ENCODE measurements at places on chromosomes 3 and 15.

DNA sequence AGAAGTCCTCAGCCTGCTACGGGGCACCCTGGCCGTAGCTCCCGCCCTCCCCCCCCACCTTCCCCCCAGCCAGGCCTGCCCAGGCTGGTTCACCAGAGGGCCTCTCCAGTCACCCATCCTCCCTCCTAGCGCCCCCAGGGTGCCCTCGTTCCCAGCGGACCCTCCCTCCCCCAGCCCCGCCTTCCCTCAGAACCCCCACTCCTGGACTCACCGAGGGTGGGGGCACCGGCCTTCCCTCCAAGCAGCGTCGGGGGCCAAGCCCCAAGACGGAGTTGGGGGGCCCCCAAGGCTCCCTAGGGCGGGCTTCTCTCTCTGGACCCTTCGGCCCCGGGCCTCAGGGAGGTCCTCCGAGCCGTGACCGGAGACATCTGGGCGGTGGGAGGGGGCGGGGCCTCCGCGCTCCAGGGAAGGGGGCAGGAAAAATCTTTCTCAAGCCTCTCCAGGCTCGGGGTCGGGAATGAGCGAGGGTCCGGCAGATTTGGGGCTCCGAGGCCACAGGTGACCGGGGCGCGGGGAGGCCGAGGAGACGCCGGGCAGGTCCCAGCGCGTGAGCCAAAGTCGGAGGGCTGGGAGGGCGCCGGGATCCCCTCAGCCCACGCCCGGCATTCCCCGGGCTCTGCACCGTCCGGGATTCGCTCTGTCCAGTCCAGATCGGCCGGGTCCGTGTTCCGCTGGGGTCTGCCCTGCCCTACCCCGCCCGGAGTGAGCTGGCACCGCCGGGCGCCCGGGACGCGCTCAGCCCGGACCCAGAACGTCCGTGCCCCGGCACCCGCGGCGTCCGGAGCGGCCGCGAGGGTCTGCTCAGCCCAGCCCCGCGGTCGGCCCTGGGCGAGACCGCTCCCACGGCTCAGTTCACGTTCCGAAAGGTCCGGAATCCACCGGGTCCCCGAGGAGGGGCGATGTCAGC is 999 bp downstream of the INSYN1 start:
- DNase-seq: no peak

- DNase-seq: no peak
These were observed 63.1 kb upstream of the TBC1D5 start for GRCh38 chr3:17805461-17805940.

GRCh38 chr3:161028555-161029153 is 76.5 kb downstream of the B3GALNT1 start:
- no peak for DNase-seq

GRCh38 chr15:45550436-45550835 is 27.9 kb upstream of the SLC30A4 start:
- no peak for DNase-seq

DNA sequence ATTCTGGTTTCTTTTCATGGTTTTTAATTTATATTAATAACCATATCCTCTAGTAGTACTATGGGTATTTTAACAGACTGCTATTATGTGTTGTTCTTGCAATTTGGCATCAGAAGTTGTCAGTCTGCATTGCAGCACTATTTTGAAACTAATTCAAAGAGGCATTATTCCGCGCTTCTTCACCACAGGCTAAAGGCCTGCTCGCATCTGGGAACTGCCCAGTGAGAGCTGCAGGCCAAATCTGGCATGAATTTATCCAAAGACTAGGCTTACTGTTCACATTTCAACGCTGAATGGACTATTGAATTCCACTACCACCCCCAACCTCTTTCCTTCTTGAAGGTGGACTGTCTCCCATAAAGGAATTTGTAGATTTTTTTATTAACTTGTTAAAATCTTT is 310.4 kb upstream of the NR2F2 start:
- DNase-seq: no peak

- no peak for DNase-seq
These were observed 80.2 kb downstream of the ABI3BP start for GRCh38 chr3:100912976-100913545.

DNA sequence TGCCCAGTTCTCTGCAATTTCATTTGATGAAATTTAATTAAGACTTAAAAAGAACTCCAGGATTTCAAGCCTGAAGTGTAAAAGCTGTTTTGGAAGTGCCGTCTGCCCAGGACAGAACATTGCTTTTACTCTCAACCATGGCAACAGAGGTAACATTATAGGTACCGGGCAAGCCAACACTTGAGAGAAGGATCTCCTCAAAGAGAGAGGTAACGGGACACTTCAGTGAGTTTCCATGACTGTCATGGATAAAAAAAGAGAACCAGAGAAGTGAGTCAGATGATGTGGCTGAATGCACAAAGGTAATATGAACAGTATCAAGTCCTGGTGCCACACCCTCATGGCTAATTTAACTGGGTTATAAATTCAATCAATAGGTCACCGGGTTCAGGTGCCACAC is 130.2 kb upstream of the LMOD3 start:
- no peak for DNase-seq

- peak; percentile 91 for DNase-seq
These were observed 7.6 kb downstream of the VHL start for GRCh38 chr3:10149226-10149625.

- DNase-seq: no peak
These were observed 18.0 kb upstream of the KCNAB1 start for GRCh38 chr3:156102267-156102931.

DNA sequence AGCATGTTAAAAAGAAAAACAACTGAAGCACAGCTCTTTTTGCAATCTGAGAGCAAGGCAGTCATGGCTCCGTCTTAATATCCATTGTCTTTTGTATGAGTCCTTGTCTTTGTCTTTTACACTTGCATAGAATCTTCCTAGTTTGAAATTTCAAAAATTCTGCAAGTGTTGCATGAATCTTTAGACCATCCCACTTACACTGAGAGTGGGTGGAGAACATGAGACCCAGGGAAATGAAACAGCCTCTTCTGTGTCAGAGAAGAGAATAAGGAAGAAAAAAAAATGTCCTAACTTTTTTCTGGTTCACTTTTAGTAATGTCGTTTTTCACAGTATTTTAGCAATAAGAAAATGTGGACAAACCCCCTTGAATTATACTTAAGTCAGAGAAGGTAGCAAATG is 12.1 kb upstream of the DCLK3 start:
- no peak for DNase-seq

- no peak for DNase-seq
These were observed 39.0 kb downstream of the LRTM1 start for GRCh38 chr3:54888873-54889272.

- DNase-seq: no peak
These were observed 243.8 kb upstream of the CDIN1 start for GRCh38 chr15:36335659-36336058.

DNA sequence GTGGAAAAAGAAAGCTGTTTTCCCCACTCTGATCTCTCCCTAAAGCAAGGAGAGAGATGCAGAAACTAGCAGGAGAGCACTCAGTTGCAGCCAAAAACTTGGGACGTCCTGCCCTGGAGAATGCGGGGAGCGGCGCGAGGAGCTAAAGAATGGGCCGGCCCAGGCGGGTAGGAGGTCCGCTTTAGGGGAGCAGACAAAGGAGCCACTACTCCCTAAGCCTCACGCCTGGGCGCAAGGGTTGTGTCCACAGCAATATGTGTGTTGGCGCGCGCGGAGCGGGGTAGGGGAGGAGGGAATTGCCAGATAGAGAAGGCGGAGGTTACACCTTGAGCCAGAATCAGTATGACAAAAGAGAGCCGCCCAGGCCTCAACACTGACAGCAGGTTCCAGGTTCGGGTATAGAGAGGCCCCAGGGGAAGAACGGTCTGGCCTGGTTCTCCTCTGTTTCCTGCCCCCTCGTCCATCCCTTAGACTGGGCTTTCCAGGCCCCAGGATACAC is 2.9 kb downstream of the WNT5A start:
- DNase-seq: no peak

DNA sequence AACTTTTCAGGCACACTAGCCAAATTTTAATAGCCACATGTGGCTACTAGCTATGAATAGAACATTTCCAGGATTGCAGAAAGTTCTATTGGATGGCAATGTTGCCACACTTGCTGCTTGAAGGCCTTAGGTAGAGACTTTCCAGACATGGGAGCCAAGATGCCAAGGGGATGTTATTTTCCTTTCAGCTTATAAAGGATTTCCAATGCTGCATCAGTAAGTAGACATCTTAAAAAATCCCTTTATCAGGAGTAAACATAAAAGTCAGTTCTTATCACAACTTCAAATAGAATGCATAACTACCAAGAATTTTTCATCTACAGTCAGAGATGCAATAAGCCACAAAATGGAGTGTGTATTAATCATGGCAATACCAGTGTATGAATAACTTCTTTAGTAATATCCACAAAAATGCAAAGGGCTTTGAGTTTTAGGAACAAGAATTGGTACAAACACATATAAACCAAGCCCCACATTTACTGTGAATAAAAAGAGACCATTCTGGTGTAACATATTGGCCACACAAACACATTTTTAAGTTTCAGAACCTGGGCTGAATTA is 457.1 kb upstream of the ADAMTS9 start:
- DNase-seq: no peak

DNA sequence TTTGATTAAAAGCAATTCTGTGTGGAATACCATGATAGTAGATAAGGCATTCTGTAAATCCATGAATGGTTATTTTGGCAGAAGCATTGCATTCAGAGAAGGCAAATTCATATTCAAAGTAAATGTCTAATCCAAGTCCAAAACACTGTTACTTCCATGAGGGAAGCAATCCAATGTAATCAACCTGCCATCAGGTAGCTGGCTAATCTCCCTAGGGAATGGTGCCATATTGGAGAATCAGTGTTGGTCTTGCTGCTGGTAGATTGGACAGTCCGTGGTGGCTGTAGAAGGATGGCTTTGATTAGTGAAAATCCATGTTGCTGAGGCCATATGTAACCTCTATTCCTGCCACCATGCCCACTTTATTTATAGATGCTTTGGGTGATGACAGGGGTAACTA is 72.1 kb upstream of the TNIK start:
- DNase-seq: no peak

- no peak for DNase-seq
These were observed 42.5 kb downstream of the EEFSEC start for GRCh38 chr3:128195802-128196201.

DNA sequence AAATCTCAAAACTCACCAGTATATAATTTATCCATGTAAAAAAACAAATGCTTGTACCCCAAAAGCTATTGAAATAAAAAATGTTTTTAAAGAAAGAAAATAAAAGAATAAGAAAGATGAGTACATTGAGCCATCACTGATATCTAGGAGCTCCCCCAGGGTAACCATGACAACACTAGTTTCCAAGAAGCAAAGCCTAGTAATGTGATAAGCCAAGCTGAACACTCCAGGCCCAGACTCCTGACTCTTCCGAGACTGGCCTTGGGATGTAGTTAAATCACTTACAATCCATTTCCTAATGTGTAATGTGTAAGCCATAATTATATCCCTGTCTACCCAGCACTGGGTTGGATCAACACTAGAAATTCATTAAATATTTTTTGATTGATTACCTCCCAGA is 21.1 kb upstream of the ATP8B4 start:
- DNase-seq: no peak

DNA sequence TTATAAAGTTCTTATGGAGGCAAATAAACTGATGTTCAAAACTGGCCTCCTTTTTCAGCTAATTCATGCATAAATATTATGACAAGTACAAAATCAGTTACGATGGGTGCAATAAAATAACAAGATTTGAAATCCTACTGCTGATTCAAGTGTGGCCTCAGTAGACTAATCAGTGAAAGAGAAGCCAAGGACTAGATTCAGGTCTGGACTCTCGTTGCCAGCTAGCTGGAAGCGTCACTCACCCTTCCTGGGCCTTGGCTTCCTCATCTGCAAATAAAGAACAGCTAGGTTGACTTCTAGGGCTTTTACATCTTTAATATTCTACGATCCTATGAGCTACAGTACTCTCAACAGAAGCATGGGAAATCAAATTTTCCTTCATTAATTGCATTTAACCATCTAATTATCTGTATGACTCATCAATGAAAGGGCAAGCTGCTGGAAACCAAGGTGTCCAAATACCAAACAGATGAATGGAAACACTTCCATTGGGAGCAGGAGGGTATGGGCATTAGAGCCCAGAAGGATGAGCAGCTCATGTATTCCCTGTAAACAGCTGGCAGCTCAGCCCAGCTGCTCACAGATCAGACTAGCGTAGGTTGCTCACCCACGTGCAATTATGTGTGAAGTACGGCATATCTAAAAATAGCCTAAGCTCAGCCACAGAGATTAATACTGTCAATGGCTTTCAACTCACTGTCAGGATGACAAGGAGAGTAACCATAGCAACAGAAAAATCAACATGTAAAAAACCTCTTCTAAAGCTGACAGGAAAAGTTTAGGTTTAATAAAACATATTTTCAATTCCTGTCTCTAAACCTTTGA is 294.8 kb downstream of the PLCL2 start:
- no peak for DNase-seq

DNA sequence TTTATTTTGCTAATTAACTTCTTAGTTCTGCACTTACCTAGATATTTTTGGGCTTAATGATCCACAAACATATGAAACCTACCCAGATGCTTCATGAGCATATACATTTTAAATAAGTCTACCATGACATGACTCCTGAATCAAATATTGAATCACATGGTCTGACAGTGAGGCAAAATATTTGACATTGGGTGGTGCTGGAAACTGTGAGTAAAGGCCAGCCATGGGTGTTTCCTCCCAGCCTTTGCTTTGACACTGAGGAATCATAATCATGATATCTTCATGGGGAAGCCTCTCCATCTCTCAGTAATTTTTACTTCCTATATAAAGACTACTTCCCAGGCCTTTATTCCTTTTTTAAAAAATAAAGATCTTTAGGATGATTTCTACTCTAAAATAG is 22.8 kb upstream of the SSR3 start:
- DNase-seq: no peak

GRCh38 chr15:59394166-59394661 is 21.5 kb upstream of the MYO1E start:
- DNase-seq: no peak

GRCh38 chr3:44877333-44877732 is 2.9 kb downstream of the TGM4 start:
- no peak for DNase-seq

GRCh38 chr3:17806201-17806600 is 63.8 kb upstream of the TBC1D5 start:
- no peak for DNase-seq

DNA sequence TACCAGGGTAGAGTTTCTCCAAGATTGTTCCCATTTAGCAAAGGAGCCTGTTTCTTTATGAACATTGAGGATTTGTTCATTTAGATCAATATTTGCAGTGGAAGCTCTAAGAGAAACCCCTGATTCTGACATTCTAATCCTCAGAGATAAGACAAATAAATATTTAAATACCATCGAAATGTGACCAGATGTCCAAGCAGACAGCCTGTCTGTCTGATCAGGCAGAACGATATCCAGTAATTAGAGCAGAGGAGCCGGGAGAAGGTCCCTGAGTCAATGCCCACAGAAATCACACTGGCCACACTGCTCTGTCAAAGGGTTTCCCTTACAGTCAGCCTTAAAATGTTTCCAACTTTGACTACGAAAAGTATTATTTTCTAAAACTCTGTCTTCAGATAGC is 15.7 kb upstream of the ARPIN start:
- no peak for DNase-seq

- no peak for DNase-seq
These were observed 51.7 kb downstream of the EIF4E3 start for GRCh38 chr3:71673486-71673885.
